Cortex of kidney (tissue), 1 donor: ENCODE measurements at places on chromosomes 2 and 18.

DNA sequence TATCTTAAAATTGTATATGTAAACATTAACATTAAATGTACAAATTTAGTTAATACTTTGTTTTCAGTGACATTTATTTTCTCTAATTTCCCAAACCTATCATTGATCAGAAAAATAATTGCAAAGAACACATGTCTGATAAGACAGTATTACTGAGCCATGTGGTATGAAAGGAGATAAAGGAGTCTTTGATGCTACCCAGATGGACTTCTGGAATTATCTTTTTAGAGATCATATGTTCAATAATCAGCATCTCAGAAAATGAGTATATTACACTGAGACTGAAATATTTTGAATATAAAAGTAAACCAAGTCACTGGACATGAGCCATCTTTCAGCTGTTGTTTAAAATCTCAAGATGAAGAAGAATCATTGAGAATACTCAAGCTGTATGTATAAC is 153.3 kb downstream of the PHLPP1 start:
- DNase-seq = no peak

GRCh38 chr2:148046802-148047201 is 25.9 kb downstream of the MBD5 start:
- DNase-seq = no peak

GRCh38 chr2:144146876-144147275 is 373.0 kb downstream of the ZEB2 start:
- no peak for DNase-seq

- DNase-seq = no peak
Observed at GRCh38 chr2:53242090-53242489, 525.5 kb upstream of the CHAC2 start.

GRCh38 chr2:35114765-35115164 is 1240.8 kb upstream of the CRIM1 start:
- no peak for DNase-seq

DNA sequence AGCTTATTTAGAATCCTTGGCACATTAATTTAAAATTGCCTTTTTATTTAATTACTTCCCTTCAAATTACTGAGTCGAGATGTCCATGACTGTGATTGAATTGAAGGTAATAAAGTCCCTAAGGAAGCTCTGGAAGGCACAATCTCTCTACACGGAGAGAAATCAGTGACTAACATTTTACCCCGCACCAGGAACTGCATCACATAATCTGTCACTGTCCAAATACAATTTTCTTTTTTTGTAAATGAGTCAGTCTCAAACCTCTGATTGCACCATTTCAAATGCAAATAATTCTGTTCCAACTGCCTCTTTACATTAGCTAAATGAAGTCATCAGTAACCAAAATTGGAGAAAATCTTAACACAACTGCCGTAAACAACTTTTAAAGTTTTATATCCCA is 311.9 kb downstream of the CCDC178 start:
- no peak for DNase-seq

GRCh38 chr2:182631299-182631698 is 84.8 kb upstream of the DNAJC10 start:
- no peak for DNase-seq

- no peak for DNase-seq
Observed at GRCh38 chr2:139031722-139032121, 251.5 kb upstream of the NXPH2 start.

DNA sequence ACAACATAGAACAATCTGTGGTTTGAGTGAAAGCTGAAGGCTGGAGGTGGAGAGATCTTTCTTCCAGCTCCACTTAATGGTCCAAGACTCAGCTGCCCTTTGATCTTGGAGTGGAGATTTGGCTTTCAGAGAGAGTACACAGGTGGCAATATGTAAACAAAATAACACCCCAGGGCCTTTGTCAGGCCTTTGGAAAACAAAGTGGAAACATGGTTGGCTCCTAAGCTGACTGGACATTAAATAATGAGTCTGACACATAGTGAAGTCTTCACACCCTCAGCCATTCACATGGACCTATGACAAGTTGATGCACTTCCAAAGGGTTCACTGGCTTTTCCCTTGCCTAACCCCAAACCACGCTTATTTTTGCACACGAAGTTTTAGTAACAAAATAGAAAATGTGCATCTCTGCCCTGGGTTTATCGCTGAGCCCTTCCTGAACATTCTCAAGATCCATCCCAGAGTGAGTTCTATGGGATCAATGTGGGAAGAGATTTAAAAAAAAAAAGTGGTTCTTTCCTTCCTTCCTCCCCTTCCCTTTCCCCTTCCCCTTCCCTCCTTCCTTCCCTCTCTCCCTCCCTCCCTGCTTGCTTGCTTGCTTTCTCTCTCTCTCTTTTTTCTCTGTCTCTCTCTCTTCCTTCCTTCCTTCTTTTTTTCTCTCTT is 201.3 kb upstream of the NT5C1B start:
- no peak for DNase-seq

DNA sequence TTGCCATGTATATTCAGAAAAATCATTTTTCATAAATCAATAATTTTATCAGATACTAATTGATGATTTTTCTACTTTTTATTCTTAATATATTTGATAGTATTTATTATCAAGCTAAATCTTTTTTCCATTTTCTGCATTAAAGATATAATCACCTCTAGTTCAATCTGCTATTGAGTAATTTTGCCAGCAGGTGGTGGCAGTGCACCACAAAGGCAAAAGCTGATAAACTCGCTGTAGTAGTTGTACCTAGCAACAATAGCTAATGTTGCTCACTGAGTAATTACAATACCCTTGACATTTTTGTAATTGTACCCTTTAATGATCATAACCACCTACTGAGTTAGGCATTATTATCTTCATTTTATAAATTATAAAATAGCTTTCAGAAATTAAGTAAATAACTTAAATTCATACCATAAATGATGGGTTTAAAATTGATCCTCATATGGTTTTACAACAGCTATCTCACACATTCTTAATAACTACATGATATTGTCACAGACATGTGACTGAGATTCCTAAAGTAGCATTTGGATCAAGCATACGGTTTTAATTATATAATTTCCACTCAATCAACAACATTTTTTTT is 52.0 kb upstream of the CALCRL start:
- DNase-seq = no peak

DNA sequence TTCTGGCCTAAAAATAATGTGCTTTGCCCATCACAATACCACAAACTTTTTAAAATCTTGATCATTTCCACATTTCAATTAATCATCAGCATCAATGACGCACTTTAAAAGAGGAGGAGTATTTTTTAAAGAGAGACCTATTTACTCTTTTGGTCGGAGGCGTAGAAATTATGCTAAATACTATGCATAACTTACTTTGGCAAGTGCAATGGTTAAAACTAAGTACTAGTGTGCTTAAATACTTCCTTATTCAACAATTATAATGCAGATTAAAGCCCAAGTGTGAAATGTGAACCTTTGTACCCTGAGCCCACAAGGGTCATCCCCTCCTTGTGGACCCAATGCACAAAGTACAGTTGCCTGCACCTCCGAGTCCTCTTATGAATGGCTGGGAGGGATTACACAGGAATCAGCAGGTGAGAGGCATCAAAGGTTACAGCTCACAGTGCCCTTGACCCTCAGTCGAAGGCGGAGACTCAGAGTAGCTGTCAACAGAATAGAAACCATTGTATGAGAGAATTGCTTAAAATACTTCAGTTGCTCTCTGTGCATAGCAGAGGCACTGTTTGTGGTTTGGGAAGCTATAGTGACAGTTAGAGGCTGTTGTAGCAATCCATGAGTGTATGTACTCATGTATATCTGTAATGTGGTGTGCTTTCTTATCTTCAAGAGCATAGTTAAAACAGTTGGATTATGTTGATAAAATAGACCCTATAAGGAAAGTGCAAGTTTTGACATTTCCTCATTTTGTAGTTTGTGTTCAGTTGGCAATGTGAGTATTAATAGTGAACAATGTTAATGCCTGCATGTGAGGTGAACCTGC is 151.7 kb upstream of the ITGA4 start:
- DNase-seq = no peak

GRCh38 chr2:66699793-66700676 is 265.1 kb downstream of the MEIS1 start:
- no peak for DNase-seq

- DNase-seq = no peak
Observed at GRCh38 chr2:166088634-166089033, 39.2 kb downstream of the SCN1A start.

DNA sequence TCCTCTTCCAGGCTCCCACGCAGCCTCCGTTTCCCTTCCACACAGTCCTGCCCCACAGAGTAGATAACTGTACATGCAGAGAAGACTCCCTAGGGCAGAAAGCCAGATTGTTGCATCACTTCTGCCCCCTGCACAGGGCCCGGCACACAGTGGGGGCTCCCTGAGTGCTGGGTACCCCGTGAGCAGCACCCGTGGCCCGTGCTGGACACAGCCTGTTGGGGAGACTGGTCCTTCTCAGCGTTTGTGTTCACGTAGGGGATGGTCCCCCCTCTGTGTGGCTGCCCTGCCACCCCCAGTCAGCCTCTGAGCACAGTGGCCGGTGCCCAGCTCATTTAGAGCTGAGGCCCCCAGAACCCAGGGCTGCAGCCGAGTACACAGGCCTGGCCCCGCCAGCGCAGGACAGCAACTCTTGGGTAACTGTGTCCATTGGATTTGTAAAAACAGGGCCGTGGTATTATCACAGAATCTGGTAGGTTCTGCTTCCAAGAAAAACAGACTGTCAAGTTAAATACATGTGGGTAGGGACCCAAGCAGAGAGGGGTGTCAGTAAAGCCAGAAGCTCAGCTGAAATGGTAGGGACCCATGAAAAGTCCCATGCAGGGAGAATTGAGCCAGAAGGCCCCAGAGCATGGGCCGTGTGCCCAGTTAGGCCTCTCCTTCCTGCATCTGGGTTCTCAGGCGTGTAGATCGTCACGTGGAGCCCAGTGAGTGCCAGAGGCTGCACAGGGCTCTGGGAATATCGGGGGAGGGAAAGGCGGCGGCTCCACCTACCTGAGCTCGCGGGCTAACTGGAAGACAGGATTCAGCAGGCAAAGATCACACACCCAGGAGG is 257.3 kb downstream of the ATAD2B start:
- no peak for DNase-seq

- DNase-seq = no peak
Observed at GRCh38 chr2:80579756-80580155, 275.2 kb upstream of the LRRTM1 start.

GRCh38 chr2:19743641-19744040 is 158.1 kb downstream of the TTC32 start:
- DNase-seq = no peak

DNA sequence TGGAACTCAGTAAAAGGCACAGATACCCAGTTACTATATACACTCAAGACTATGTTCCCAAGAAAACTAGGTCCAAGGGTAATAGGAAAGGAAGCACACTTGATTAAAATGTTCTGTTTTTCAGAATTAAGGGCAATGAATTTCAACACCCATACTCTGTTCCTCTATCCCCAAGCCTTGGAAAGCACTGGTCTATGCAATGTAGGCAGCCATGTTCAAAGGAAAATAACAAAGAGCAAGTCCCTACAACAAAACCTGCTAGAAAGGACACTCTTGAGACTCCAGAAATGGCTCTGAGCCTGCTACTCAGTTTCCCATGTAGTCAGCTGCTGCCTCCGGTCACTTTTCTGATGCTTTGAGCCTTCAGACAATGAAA is 6.8 kb downstream of the CYB5A start:
- no peak for DNase-seq
